Mesothelial cell of epicardium (in vitro differentiated cells): ENCODE measurements at places on chromosomes 12 and 14. TPM values are rescaled to one million over a fixed set of nuclear protein-coding genes. Genes with fewer than 3 reads are reported as not detected.

DNA sequence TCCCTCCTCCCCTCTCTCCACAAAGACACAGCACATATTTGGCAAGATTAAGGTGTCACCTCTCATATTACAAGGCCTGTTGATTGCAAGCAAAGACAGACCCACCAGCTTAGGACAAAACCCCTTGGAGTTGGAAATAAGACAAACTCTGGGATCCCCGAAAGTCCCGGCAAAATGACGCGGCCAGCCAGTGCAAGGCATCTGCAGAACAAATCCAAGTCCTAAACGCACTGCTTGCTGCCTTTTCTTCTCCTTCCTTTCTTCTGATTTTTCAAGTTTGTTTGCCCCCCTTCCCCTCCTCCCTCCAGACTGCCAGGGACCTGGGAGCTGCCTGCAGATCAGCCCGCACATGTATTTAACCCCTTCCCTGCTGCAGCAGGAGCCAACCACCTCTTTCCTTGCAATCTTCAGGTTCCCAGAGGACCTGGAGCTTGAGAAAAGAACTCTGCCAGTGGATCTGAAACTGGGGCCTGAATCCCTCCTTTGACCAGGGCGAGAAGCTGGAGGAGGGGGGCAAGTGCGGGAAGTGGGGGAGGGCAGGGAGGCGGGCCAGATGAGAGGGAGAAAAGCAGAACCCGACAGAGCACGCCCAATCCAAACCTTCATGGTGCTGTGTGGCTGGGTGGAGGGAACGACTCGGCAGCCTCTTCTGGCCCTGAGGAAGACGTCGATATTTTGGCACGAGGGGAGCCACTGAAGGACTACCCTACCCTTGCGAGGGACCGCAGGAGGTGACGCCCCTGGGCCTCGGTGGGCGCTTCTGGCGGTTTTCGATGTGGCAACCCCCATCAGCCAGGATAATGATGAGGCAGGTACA, 2.0 kb upstream of the NTF3 start:
- H3K36me3 ChIP-seq = no peaks in the 10 kb centered on the region
- H3K4me1 ChIP-seq = peaks cover 43% of the 10 kb centered on the region
- peak overlapping the region; percentile 50 for H3K27ac ChIP-seq

GRCh38 chr14:58844544-58844943, 206.8 kb downstream of the DACT1 start:
- H3K36me3 ChIP-seq = no peaks in the 10 kb centered on the region
- no peak for DNase-seq
- H3K4me3 ChIP-seq = no peak overlapping the region
- H3K27ac ChIP-seq = peak overlapping the region; percentile 50

GRCh38 chr12:20657496-20657895, 37.6 kb upstream of the SLCO1C1 start:
- no peak overlapping the region for H3K27ac ChIP-seq
- DNase-seq = no peak
- no peaks in the 10 kb centered on the region for H3K27me3 ChIP-seq
- no peak overlapping the region for H3K4me3 ChIP-seq
- no peaks in the 10 kb centered on the region for H3K4me1 ChIP-seq

DNA sequence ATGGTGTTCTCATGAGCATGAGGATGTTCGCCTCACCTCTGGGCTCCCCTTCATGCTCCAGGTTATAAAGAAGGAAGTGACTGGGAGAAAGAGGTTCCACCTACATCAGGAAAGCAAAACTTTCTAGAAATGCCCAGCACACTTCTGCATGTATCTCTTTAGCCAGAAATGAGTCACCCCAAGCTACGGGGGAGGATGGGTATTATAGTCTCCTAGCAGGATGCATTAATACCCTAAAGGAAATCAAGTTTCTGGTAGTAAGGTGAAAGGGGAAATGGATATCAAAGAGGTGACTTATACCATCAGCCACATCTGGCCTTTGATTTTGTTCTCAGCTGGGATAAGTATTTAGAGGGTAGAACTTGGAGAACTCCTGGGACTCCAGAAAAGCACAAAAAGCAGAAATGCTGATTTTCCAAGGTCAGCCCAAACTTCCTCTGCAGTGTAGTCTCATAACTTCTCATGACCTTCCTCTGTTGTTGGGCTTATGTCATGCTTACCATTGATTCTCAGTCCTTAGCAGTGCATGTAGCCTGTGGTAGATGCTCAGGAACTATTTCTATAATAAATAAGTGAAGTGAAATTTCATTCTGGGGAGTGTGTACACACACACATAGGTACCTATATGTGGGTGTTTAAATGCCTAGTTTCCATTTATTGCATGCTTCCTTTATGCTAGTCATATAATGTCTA, 209.4 kb upstream of the CRY1 start:
- H3K4me1 ChIP-seq = no peaks in the 10 kb centered on the region
- no peak overlapping the region for H3K27ac ChIP-seq
- no peak for DNase-seq
- H3K36me3 ChIP-seq = no peaks in the 10 kb centered on the region
- H3K27me3 ChIP-seq = peaks cover 88% of the 10 kb centered on the region
- H3K4me3 ChIP-seq = no peak overlapping the region

GRCh38 chr12:111850526-111850925, 8.5 kb downstream of the MAPKAPK5 start:
- peaks cover 42% of the 10 kb centered on the region for H3K36me3 ChIP-seq
- H3K27ac ChIP-seq = no peak overlapping the region
- no peak overlapping the region for H3K4me3 ChIP-seq
- DNase-seq = no peak
- H3K4me1 ChIP-seq = peaks cover 3% of the 10 kb centered on the region

GRCh38 chr12:12622418-12622817, 10.7 kb downstream of the CREBL2 start:
- peaks cover 14% of the 10 kb centered on the region for H3K4me1 ChIP-seq
- no peak overlapping the region for H3K4me3 ChIP-seq
- no peaks in the 10 kb centered on the region for H3K27me3 ChIP-seq
- H3K36me3 ChIP-seq = peaks cover 26% of the 10 kb centered on the region
- DNase-seq = no peak
- peak overlapping the region; percentile 57 for H3K27ac ChIP-seq

DNA sequence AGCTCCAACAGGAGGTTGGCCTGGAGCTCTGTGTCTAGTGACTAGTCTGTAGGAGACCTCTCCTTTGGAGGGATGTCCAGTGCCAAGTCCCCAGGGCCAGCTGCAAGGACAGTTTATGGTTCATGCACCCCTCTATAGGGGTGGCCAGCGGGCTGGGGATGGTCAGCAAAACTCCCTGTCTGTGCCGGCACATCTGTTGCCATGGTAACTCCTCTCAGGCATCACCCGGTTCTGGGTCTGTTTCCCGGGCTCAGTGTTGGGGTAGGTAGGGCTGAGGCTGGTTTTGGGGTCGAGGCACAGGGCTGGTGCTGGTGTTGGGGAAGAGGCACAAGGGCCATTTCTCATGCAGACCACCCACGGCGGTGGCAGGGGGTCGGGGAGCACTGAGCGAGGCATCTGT, 196.8 kb downstream of the RBM19 start:
- H3K36me3 ChIP-seq = no peaks in the 10 kb centered on the region
- H3K4me3 ChIP-seq = no peak overlapping the region
- DNase-seq = no peak
- no peak overlapping the region for H3K27ac ChIP-seq

DNA sequence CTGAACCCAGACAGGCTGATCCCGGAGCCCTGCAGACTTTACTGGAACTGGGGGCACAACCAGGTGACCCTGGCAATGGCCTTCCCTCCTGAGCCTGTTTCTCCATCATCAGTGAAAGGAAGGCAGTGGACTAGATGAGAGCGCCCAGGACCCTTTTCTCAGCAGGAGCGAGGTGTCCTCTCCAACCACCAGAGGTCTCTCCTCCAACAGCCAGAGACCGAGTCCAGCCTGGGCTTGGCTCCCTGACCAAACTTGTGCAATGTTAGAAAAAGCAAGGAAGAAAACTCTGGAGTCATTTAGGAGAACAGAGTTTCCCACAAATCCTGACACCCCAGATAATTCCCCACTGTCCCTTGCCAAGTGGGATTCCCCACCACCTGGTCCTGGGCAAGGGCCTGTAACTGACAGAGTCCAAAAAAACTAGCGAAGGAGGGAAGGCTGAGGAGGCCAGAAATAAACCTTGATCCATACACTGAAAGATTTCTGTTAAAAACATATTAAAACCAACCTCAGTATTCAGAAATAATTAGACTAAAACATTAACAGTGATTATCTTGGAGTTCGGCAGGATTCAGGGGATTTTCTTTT, 9.0 kb downstream of the RPS6KL1 start:
- no peaks in the 10 kb centered on the region for H3K36me3 ChIP-seq
- no peak overlapping the region for H3K27ac ChIP-seq
- peaks cover 2% of the 10 kb centered on the region for H3K4me1 ChIP-seq
- no peaks in the 10 kb centered on the region for H3K27me3 ChIP-seq
- DNase-seq = peak; percentile 58

GRCh38 chr14:61524211-61524806, 171.0 kb upstream of the HIF1A start:
- no peak for DNase-seq
- peaks cover 42% of the 10 kb centered on the region for H3K4me1 ChIP-seq
- no peak overlapping the region for H3K4me3 ChIP-seq
- peak overlapping the region; percentile 17 for H3K27ac ChIP-seq
- no peaks in the 10 kb centered on the region for H3K36me3 ChIP-seq
- no peaks in the 10 kb centered on the region for H3K27me3 ChIP-seq

DNA sequence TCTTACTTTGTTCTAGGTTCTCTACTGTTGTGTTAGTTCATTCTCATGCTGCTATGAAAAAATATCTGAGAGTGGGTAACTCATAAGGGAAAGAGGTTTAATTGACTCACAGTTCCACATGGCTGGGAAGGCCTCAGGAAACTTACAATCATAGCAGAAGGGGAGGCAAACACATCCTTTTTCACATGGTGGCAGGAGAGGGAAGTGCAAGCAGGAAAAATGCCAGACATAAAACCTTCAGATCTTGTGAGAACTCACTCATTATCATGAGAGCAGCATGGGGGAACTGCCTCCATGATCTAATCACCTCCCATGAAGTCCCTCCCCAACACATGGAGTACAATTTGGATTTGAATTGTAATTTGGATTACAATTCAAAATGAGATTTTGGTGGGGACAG, 69.6 kb downstream of the MGST1 start:
- no peaks in the 10 kb centered on the region for H3K36me3 ChIP-seq
- no peak overlapping the region for H3K4me3 ChIP-seq
- no peak overlapping the region for H3K27ac ChIP-seq

DNA sequence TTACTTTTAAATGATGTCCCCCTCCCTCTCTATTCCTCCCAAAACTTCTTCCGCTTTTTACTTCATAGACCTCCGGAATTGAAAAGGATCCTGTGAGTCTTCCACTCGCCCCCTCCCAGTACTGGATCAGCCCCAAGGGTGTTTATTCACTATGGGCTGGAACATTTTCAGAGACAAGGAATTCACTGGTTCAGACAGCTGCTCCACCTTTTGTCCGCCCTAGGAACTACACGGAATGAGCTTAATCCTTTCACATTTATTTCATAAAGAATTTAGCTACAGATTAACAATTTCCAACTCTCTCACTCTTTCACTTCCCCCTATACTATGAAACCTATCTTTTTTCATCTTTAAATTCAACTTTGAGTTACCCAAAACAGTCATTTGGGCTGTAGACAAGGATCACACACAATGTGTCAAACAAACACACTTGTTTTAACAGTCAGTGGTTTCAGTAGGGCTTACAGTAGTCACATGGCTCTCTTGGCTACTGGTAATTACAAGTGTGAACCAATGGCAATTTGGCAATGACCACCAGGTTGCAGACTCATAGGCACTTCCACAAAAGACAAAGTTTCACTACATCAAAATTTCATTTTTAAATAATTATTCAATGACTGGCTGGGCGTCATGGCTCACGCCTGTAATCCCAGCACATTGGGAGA, 20.6 kb downstream of the CNIH1 start:
- H3K4me1 ChIP-seq = peaks cover 2% of the 10 kb centered on the region
- no peak overlapping the region for H3K4me3 ChIP-seq
- DNase-seq = no peak
- no peaks in the 10 kb centered on the region for H3K27me3 ChIP-seq
- peaks cover 2% of the 10 kb centered on the region for H3K36me3 ChIP-seq

- no peak for DNase-seq
- no peaks in the 10 kb centered on the region for H3K27me3 ChIP-seq
- H3K4me3 ChIP-seq = no peak overlapping the region
- H3K4me1 ChIP-seq = peaks cover 10% of the 10 kb centered on the region
Measured at GRCh38 chr12:40993158-40993557, 195.0 kb upstream of the PDZRN4 start.

DNA sequence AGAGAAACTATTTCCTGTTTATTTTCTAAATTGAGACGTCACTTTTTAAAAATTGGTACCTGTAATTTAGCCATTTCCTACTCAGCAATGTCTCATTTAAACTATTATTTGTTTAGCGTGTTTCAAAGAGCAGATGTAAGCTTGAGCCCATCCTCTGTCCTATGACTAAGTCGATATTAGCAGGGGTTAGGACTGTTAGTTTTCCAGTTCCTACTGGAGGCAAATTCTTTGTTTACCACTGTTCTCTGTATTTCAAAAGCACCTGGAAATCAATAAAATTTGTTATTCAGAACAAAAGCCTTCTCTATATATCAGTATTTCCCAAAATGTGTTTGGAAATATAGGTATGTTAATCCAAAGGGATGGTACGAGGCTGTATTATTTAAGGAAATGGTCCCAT, 42.4 kb downstream of the MDM2 start:
- H3K27me3 ChIP-seq = peaks cover 2% of the 10 kb centered on the region
- H3K4me3 ChIP-seq = no peak overlapping the region
- H3K4me1 ChIP-seq = no peaks in the 10 kb centered on the region

- no peak for DNase-seq
- H3K27me3 ChIP-seq = no peaks in the 10 kb centered on the region
- H3K27ac ChIP-seq = no peak overlapping the region
- H3K4me3 ChIP-seq = no peak overlapping the region
- no peaks in the 10 kb centered on the region for H3K4me1 ChIP-seq
Measured at GRCh38 chr14:41167040-41167439, 439.6 kb upstream of the LRFN5 start.

GRCh38 chr12:47910981-47911380, 6.2 kb upstream of the VDR start:
- no peak overlapping the region for H3K4me3 ChIP-seq
- H3K36me3 ChIP-seq = no peaks in the 10 kb centered on the region
- H3K4me1 ChIP-seq = peaks cover 8% of the 10 kb centered on the region
- no peak overlapping the region for H3K27ac ChIP-seq
- H3K27me3 ChIP-seq = peaks cover 34% of the 10 kb centered on the region

DNA sequence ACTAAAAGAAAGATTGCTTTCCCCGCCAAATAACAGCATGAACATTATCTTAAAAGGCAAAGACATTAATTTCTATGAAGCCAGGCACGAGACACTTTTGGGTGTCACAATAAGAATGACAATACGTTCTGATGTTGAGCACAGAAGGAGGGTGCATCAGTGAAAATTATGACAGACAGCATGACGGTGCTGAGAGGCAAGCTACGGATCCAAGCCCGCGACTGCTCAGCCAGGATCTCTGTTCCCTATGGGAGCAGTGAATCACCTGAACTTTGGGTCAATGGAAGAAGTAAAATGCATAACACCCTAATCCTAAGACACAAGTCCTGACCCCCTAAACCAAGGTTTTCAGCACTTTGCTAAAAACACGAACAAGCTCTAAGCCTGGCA, 51.7 kb downstream of the SLC25A47 start:
- H3K36me3 ChIP-seq = no peaks in the 10 kb centered on the region
- peak overlapping the region; percentile 90 for H3K4me3 ChIP-seq
- H3K4me1 ChIP-seq = peaks cover 44% of the 10 kb centered on the region
- no peak for DNase-seq
- H3K27me3 ChIP-seq = no peaks in the 10 kb centered on the region

The SLC39A5 gene
- 0.76 to 1.3 TPM (median 1.1 TPM) in 3 replicates for total RNA-seq

The CLEC6A gene
- not detected in 3 replicates for total RNA-seq

The MGST1 gene
- total RNA-seq = 24.0 to 28.4 TPM (median 27.2 TPM) in 3 replicates

The AMDHD1 gene
- total RNA-seq = 0.47 TPM in 1 of 3 replicates, not detected in the others

The PPFIA2 gene
- 1.0 to 1.6 TPM (median 1.1 TPM) in 3 replicates for total RNA-seq

The KRT74 gene
- total RNA-seq = not detected in 3 replicates

The E2F7 gene
- total RNA-seq = 6.9 to 8.2 TPM (median 7.7 TPM) in 3 replicates

The CHFR gene
- total RNA-seq = 41.3 to 52.9 TPM (median 47.7 TPM) in 3 replicates

The KCNA1 gene
- not detected in 3 replicates for total RNA-seq
